ENCODE measurements at places on chromosomes 3 and 15.
A peak's percentile ranks its signal among the peaks of the same experiment; 100 is the strongest.

- DNase-seq, result no peak
Measured at GRCh38 chr3:49199900-49200281, 28.5 kb downstream of the KLHDC8B start.

GRCh38 chr15:83299462-83299861 is 15.0 kb upstream of the BNC1 start:
- no peak for DNase-seq

- no peak for DNase-seq
Measured at GRCh38 chr15:99105514-99106341, 848 bp downstream of the SYNM start.

GRCh38 chr3:149120051-149120972 is 9.1 kb upstream of the HPS3 start:
- no peak for DNase-seq

GRCh38 chr3:159919873-159920272 is 68.8 kb upstream of the IL12A start:
- DNase-seq, result no peak

DNA sequence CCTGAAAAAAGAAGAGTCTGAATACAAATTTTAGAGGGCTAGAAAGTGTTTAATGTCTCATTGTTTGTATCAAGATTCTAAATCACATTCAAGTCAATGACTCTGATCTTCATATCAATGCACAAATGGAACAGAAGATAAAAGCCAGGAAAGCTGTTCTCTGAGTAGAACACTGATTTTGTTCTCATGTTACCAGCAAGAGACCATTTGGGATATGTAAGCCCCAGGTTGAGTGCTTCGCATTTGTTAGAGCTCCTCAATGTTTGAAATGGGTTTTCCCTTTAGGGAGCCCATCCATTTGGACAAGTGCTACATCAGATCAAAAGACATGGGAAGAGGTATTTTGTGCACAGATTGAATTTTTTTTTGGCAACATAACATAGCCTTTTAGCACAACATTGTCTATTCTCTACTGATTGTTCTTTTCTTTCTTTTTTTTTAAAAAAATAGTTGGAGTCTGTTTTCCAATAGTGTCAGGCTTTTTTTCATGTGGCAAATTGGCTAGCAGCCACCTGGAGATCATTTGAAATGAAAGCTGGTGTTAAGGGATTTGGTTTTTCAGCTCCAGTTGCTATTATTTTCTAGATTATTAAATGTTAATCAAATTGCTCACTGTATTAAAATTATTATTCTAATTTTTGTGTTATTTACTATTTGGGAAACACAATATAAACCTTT is 74.5 kb upstream of the ZPLD1 start:
- DNase-seq, result no peak

DNA sequence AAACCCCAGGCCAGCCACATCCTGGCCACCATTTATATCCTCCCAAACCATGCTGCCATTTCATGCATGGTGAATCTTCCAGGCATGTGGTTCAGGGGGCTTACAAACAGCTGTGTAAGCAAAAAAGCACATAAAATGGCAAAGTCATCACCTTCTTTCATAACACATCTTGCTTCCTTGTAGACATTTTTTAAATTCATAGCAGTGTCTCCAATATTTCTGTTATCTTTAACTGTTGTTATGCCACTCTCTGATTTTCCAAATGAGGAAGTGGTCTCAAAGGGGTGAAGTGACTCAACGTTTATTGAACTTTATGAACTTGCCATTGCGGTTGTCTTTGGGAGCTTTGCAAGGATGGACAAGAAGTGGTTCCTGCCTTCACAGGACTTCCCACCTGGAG is 264.4 kb downstream of the MEX3B start:
- no peak for DNase-seq

GRCh38 chr15:98650417-98651035 is 2.2 kb downstream of the IGF1R start:
- DNase-seq, result peak; percentile 61

DNA sequence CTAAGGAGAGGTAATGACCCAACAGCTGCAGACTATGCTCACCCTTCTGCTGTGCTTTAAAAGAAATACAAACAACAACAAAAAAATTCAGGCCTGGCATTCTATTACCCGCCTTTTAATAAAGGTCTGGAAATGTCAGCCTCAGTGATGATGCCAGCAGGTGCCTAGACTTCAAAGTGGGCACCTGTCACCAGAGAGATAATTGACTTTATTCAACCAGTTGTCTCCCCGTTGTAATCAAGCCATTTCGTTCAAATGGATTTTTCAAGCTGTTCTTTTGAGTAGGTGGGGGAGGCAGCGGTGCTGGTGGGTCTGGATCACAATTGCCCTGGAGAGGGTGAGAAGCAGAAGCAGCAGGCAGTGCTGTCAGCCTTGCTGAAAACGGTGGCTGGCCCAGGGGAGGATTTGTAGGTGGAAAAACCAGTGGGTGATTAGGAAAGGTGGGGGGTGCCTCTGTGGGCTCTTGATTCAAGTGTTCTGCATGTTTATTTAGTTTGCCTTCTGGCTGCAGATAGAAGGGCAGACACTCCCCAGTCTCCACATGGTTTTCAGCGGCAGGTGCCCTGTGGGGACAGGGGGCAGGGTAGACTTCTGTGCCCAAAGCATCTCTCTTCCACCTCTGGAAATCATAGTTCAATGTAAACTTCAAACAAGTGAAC is 300.2 kb upstream of the SLCO3A1 start:
- no peak for DNase-seq

DNA sequence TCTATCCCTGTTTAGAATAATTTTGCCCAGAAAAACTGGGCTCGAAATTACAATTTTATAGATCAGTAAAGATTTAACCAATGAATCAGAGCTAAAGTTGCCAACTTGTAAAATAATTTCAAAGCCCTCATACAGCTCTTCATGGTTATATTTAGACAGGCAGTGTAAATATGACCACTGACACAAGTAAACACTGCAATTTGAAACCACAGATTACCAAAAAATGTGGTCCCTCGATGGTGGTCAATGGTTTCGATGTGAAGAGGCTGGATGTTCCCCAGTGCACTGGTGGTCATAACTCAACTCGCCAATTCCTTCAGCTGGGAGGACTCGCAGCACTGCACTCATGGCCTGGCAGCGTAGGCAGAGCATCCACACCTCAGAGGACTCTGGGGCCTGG is 28.6 kb downstream of the LRTM1 start:
- DNase-seq, result no peak

DNA sequence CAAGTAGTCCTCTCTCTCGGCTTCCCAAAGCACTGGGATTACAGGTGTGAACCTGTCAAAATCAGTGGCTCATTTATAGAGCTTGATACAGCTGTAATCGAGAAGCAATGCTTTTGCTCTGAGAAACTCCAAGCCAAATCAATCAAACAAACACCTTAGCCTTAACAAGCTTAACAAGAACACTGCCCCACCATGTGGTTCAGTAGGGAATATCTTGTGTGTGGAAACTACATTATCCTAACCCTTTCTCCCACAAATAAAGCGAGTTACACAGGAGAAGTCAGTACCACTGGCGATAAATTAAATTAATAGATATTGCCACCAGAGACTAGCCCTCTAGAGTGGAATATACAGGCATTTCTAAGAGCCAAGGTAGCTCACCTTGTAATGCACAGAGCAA is 13.9 kb downstream of the CDAN1 start:
- no peak for DNase-seq

GRCh38 chr15:69463182-69463756 is 10.7 kb downstream of the RPLP1 start:
- DNase-seq, result no peak

GRCh38 chr3:46812237-46812791 is 50.9 kb downstream of the MYL3 start:
- peak; percentile 80 for DNase-seq

GRCh38 chr3:188635258-188636042 is 481.5 kb downstream of the LPP start:
- DNase-seq, result no peak

GRCh38 chr3:175075269-175075668 is 216.1 kb downstream of the NAALADL2 start:
- no peak for DNase-seq

DNA sequence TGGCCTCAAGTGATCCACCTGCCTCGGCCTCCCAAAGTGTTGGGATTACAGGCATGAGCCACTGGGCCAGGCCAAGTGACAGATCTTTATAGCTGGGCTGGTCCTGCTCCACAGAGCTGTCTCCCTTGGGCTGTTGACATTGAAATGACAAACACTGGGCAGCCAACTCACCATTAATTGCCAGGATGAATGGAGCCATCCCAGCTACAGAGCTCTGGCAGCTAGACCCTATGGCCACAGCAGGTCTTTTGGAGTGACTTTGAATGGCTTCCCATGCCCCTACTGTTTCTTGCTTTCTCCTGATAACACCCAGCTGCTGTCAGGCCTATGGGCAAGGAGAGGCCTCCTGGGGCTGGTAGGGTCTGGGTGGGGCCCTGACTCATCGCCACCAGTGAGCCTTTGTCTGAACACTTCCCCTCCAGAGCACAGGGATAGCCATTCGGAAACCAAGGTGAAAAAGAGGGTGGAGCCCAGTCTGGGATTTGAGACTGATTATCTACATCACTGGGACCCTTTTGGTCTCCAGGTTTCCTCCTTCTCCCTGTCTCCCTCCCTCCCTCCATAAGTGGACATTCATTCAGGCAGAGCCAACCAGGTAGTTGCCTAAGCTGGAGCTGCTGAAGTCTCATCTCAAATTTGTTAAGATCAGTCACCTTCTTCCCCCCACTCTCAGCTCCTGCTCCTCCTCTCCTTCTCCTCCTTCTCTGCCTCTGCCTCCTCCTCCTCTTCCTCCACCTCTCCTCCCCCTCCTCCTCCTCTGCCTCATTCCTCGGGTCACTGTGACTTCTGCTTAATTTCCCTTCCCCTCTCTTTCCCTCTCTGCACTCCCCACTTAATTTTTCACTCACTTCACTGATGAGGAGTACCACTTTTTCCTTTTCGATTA is 34.0 kb downstream of the BHLHE40 start:
- no peak for DNase-seq

GRCh38 chr3:79843180-79843579 is 75.4 kb upstream of the ROBO1 start:
- no peak for DNase-seq

DNA sequence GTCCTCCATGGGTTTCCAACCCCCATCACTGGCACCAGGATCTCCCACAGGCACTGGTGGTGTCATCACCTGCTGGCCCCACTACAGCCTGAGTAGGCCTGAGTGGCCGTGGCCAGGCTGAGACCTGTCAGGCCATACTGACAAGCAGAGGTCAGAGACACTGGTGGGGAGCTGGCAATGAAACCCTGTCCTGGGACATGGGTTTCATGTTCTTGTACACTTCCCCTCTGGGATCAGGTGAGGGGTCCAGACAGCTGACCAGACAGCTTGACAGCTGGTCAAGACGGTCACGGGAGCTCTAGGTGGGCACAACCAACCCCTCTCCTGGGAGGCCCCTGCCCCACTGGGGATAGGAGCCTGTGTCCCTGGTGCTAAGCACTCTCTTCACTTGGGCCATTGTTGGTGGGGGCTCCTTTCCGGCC is 13.1 kb downstream of the ZBTB47 start:
- DNase-seq, result no peak

DNA sequence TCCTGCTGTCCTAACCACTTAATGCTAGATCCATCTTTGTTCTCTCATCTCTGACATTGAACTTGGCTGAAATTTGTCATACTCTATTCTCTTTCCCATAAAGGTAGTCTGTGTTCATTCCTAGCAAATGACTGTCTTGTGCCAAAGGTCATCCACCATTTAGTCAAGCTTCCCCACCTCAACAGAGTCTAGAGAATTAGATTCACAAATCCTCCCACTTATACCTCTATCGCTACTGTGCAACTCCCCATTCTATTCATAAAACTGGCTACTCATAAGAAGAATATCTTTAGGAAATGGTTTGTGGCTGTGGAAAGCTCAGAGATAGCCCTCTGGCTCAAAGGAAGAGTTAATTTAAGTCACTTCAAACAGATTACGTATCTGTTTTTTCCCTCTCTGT is 59.7 kb upstream of the MBNL1 start:
- no peak for DNase-seq

- no peak for DNase-seq
Measured at GRCh38 chr3:128620268-128620691, 30.3 kb downstream of the RPN1 start.

- DNase-seq, result no peak
Measured at GRCh38 chr3:135329479-135329878, 534.4 kb downstream of the EPHB1 start.

GRCh38 chr3:99248130-99248529 is 346.6 kb upstream of the DCBLD2 start:
- DNase-seq, result no peak

DNA sequence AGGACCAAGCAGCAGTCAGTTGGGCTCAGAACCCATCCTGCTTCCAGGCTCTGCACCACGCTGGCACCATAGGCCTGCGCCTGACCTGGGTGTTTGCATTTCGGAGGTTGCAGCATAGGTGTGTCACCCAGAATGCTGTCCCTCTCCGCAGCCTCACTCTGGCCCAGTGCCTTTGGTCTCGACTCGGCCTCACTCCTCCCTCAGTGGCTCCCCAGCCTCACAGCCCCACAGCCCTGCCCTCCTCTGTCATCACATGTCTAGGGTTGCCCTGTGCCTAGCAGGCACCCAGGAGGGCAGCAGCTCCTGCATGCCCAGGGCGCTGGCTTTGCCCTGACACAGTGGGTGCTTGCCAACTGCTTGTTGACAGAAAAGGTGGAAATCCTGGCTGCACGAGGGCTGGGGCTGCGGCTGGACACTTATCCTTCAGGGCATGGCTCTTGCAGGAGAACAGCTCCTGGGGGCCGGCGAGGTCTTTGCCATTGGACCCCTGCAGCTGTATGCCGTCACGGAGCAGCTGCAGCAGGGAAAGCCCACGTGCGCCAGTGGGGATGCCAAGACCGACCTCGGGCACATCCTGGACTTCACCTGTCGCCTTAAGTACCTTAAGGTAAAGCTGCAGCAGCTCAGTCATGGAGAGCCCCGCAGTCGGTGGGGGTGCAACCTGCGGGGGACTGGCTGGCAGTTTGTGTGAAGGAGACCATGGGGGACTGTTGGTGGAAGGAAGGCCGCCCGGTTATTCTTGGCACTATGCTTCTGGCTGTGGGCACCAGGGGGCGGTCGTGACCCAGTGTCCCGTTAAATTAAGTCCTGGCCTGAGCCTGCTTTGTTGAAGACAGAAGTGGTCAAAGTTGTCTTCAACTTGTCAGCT is 16.2 kb downstream of the NISCH start:
- no peak for DNase-seq

DNA sequence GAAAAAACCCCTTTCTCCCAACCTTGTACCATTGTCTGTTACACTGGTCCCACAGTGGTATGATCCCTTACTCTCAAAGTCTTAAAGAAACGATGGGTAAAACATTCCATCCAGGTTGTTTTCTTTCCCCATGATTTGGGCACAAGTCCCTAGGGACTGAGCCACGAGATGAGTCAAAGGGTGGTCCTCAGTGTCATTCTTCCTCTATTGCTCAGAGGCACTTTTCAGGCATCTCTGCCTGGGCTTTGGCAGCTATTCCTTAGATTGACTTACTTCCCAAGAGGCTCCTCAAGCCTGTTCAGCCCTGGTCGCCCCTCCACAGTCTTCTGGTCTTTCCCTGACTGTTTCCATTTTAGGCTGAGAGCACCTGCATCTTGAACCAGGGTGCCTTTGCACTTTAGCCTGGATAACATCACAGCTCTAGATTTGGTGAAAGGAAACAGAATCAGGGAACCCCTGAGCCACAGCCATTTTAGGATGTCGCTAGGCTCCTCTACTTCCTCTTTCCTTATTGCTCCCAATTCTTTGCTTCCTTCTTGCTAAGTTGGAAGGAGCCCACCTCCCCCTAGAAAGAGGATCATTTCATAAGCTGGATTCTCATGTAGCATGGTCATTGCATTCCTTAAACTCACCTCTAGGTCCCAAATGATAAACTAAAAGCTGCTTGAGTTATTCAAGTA is 131.0 kb upstream of the TPRG1 start:
- DNase-seq, result no peak

GRCh38 chr3:128845778-128846485 is 33.5 kb upstream of the ACAD9 start:
- peak; percentile 81 for DNase-seq

All from activated naive CD4-positive, alpha-beta T cell treated with anti-CD3 and anti-CD28 coated beads, Interleukin-2, amount 50 U/mL, for 16 hours (primary cell).